Stimulated activated CD8-positive, alpha-beta memory T cell treated with anti-CD3 and anti-CD28 coated beads, Interleukin-4, amount 100 ng/mL, for 1 hour (primary cell): ENCODE measurements at places on chromosomes 1 and 21.
A peak's percentile ranks its signal among the peaks of the same experiment; 100 is the strongest.

GRCh38 chr1:28470146-28470545, 35.7 kb upstream of the RCC1 start:
- no peak for DNase-seq

DNA sequence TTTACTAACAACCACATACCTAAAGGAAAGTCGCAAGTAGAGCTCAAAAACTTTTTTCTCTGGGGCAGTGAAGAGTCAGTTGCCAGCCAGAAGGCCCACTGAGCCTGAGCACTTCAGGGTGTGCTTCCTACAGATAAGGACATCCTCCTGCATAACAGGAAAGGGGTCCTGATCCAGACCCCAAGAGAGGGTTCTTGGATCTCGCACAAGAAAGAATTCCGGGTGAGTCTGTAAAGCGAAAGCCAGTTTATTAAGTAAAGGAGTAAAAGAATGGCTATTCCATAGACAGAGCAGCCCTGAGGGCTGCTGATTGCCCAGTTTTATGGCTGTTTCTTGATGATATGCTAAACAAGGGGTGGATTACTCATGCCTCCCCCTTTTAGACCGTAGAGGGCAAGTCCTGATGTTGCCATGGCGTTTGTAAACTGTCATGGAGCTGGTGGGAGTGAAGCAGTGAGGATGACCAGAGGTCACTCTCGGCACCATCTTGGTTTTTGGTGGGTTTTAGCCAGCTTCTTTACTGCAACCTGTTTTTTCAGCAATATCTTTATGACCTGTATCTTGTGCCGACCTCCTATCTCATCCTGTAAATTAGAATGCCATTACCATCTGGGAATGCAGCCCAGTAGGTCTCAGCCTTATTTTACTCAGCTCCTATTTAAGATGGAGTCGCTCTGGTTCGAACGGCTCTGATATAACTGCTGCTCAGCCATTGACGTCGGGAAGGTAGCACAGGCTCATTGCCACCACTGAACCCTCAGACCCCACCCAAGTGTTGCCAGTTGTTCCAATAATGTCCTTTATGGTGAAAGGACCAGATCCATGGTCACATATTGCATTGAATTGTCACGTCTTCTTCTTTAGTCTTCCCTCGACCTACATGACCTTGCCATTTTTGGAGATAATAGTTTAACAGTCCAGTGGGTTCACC, 96.6 kb upstream of the ERRFI1 start:
- no peak for DNase-seq

DNA sequence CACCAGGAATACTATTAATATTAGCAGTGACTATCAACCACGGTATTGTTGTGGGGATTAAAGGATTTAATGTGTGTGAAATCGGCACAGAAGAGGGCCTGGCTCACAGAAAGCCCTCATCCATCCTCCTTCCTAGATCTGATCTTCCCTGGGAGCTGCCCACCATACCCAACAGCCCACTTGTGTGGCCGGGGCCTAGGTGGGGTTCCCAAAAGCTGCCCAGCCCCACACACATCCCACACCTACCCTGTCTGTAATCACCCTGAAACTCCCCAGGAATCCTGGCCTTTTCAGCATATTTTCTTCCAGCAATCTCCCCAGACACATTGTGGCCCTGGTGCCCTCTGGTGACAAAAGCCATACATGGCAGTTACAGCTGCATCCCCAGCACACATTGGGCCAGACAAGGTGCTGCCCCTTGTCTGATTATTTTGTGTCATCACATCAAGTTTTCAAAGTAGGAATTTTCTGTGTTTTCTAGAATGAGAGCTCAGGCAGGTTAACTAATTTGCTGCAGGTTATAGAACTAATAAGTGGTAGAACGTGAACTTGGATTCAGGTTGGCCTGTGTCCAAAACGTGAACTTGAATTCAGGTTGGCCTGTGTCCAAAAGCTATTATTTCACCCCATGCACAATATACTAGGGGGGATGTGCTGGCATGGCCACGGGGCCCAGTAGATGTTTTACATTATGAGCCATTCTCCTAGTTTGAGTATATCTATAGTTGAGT, 5.3 kb upstream of the SLC6A9 start:
- peak; percentile 49 for DNase-seq

DNA sequence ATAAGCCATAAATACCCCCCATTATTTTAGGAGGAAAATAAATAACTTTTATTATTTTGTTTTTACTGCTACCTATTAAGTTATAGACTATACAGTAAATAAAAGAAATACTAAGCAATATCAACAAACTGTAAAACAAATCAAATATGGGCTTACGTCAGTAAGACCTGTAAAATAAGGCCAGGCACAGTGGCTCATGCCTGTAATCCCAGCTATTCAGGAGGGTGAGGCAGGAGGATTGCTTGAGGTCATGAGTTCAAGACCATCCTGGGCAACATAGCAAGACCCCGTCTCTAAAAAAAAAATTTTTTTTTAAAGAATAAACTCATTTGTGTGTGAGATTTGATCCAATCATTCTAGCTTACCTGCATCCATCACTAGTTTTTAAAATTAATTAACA, 17.8 kb downstream of the EGLN1 start:
- DNase-seq, result no peak

DNA sequence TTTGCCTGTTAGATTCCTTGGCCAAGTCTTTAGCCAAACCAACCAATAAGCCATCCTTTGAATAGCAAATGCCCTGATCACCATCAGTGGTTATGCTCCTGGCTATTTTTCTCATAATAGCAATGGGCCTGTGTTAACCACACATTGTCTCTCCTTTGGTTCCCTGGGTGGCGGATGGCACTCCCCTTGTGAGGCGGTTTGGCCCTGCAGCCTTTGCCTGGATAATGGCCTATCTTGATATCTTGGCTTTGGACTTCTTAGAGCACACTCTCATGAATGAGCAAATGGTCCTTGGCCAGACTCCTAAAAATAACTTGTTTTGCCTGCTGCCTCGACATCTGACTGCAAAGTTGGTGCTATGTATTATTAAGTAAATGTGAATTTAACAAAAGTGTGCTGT, 22.4 kb upstream of the ZBTB18 start:
- DNase-seq, result no peak

GRCh38 chr1:37596182-37596667, 488 bp upstream of the GNL2 start:
- no peak for DNase-seq

- DNase-seq, result no peak
Measured at GRCh38 chr1:215360758-215361157, 206.3 kb upstream of the KCTD3 start.

GRCh38 chr1:235929216-235929615, 62.5 kb upstream of the LYST start:
- no peak for DNase-seq

- no peak for DNase-seq
Measured at GRCh38 chr1:79151006-79151796, 144.7 kb upstream of the ADGRL4 start.

GRCh38 chr1:178652506-178653490, 72.2 kb upstream of the RALGPS2 start:
- DNase-seq, result no peak

DNA sequence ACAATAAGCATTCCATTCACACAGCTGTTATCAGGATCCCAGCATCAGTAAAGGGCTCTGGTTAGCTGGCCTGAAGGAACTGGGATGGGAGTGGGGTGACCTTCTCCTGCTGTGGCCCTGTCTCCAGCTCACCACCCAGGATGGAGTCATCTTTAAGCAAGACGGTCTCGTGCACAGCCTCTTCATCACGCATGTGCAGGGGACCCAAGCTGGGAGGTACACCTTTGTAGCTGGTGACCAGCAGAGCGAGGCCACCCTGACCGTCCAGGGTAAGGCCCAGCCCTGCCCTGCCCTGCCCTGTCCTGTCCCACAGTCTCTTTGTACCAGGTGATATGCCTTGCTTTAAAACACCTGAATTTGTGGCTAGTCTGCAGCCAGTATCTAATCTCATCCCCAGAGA, 24.3 kb downstream of the IGFN1 start:
- DNase-seq, result no peak

GRCh38 chr1:83691953-83692500, 306.9 kb downstream of the TTLL7 start:
- DNase-seq, result no peak

DNA sequence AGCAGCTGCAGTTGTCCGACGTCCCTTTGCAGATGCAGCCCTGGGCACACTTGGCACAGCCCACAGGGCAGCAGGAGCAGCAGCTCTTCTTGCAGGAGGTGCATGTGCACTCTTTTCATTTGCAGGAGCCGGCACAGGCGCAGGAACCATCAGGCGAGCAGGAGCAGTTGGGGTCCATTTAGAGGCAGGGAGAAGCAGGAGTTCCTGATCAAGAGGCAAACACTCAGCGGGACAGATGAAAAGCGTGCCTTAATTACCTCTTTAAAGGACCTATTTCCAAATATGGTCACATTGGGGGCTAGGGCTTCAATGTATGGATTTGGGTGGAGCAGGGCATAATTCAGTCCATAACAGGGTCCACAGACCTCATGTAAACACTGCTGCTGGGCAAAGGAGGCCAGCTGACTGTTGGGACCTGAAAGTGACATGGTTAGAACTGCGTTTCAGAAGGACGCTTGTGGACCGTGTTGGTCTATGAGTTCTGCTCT, 4.3 kb upstream of the CPLANE2 start:
- no peak for DNase-seq

- no peak for DNase-seq
Measured at GRCh38 chr1:233085566-233085965, 135.2 kb downstream of the NTPCR start.

GRCh38 chr1:107450899-107451664, 310.2 kb downstream of the NTNG1 start:
- DNase-seq, result no peak

DNA sequence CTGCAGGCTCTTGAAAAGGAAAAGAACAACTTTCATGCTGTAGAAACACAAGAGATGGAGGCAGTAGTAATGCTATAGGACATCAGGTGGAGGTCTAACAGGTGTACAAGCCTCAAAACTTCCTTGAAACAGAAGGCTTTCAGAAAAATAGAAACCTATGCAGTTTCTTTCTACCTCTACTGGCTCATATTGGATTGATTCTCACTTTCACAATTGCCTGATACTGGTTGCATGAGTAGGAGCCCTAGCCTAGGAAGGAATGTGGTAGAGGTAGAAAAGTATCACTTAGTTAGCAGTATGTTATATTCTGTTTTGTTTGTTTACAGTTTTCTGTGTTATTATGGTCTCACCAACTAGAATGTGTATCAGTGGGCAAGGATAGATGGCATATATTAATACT, 175.4 kb upstream of the GORAB start:
- DNase-seq, result no peak

DNA sequence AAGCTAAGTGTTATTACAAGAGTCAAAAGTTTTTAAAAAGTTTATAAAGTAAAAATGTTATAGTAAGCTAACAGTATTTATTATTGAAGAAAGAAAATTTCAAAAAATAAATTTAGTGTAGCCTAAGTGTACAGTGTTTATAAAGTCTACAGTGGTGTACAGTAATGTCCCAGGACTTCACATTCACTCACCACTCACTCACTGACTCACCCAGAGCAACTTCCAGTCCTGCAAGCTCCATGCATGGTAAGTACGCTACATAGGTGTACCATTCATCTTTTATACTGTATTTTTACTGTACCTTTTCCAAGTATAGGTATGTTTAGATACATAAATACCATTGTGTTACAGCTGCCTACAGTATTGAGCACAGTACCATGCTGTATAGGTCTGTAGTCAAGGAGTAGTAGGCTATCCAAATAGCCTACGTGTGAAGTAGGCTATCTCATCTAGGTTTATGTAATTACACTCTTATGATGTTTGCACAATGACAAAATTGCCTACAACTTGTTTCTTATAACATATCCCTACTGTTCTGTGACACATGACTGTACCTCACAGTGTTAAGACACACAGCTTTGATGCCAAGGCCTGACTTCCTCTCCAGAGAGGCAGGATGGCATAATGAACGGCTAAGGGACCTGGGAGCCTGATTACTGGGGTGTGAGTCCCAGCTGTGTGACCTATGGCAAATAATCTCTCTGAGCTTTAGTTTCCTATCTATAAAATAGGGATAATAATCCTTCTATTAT, 12.7 kb downstream of the DHCR24 start:
- DNase-seq, result no peak

- peak; percentile 71 for DNase-seq
Measured at GRCh38 chr1:229227298-229227919, 43.5 kb upstream of the RAB4A start.

DNA sequence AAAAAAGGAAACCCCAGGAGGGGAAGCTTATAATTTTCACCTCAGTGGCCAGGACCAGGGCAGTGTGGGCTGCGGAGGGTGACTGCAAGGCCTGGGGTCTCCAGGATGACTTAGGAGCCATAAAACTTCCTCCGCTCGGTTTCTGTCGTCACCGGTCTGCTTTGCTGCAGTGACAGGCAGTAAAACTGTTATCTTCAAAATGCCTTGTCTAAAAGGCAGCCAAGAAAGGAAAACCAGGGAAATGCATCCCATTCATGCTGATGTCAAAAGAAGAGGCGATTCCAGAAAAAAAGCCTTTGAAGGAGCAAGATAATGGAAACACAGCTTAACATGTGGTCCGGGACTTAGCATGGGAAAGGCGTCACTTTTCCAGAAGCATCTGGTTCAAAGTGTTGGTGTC, 42.0 kb downstream of the COL6A1 start:
- DNase-seq, result no peak

DNA sequence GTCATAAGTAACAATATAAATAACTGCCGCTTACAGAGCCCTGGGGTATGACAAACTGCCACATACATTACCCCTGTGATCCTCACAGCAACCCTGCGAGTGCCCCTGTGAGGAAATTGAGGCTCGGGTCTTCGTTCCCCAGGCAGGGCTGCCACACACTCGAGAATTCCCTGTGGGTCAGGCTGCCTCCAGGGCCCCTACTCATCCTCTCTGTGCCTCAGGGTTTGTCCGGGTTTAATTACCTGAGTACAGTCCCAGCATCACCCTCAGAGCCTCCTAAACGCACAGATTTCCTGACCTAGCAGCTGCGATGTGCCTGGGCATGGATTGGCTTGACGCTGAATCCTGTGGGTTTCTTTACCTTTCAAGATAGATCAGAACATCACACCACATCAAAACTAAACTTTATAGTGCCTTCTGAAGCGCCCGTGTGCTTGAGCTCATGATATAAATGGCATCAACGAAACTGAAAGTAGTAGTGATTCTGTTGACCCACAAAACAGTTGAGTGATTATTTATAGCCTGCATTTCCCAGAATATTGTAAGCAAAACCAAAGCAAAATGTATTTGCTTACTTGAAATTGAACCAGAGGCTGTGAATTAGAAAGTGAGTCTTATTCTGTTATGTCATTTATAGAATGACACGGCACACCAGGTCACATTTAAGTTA, 14.0 kb downstream of the SLC37A1 start:
- DNase-seq, result no peak

- DNase-seq, result no peak
Measured at GRCh38 chr1:21332554-21333311, 42.5 kb upstream of the ECE1 start.
